ENCODE measurements at places on chromosomes 12 and 14.

GRCh38 chr12:52081263-52081733, 1.8 kb downstream of the SMIM41 start:
- no peak for DNase-seq

GRCh38 chr12:58420503-58420902, 479.1 kb downstream of the ATP23 start:
- DNase-seq, result no peak

- DNase-seq, result no peak
These were observed 83.9 kb downstream of the RAD52 start for GRCh38 chr12:865614-866013.

- DNase-seq, result no peak
These were observed 558.8 kb upstream of the FBXO33 start for GRCh38 chr14:39991041-39991440.

- DNase-seq, result no peak
These were observed 2.0 kb upstream of the PRB2 start for GRCh38 chr12:11397366-11397765.

DNA sequence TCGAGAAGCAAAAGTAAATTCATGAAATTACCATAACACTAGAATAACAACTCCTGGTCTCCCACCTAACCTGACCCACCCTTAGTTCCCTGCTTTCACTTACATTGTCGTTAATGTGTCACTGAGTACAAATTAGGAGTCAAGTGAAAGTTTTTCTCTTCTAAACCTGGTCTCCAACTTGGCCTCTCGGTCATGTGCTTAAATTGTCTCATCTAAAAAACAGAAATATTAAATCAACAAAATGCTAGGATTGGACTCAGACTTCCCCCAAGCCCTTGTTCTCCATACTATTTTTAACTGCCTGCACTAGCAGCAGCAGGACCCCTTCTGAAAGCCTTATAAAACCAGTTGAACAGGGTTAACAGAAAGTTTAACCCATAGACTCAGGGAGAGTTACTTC, 1.8 kb upstream of the BTG1 start:
- DNase-seq, result no peak

DNA sequence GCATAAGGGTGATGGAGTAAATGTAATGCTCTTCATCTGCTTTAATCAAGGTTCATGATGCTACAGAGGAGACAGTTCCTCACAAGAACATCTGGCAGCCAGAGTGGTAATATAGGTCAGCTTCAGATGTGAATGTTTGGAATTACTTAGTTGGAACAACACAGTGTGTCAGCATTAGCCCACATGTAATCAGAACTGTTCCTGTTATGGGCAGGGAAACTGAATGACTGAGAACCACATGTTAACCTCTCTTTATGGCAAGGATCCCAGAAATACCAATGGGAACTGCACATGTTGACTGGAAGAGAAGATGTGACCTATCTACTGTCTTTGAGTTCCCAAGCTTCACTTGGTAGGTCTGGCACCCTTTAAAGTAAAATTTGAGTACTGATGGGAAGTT, 390.1 kb upstream of the PDE3A start:
- DNase-seq, result no peak

DNA sequence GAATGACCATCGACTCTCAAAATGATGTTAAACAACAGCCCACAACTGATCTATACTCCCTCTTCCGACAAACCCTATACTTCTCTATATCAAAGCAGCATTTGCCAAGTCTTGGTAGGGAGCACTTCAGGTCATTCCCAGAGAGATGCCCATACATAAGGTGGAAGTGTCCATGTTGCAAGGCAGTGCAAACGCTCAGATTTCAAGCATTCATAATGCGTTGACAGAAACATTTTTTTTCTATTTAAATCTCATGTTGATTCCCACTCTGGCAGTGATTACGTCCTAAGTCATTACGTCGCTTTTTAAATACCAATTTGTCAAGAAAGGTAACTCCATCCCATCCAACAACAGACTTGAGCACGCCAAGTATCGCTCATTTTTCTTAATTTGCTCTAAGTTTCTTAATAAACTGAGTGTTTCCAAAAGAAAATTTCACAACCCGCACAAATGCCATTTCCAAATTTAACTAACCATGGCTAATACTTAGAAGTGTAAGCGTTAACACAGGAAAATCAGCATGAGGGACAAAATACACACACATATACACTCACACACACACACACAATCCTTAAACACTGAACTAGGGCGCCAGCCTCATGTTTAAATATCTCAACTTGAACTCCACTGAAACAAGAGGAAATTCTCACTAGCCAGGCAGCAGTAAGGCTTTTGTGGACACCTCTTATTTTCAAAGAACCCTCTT, 1.1 kb downstream of the GXYLT1 start:
- DNase-seq, result no peak

DNA sequence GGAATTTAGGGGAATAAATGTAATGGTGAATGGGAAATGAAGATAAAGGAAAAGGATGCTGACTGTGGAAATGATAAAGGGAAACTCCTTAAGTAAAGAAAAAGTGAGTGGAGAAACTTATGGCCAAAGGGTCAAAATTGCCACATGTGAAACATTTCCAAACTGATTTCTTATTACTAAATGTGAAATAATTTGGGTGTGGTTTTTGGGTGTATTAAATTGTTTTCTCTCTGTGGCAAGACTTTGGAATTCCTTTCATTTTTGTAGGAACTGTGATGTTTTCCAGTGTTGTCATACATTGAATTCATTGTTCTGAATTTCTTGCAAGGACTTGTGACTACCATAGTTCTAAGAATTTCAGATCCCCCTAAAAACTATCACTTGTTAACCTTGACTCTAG, 1891.5 kb upstream of the SEL1L start:
- DNase-seq, result no peak

DNA sequence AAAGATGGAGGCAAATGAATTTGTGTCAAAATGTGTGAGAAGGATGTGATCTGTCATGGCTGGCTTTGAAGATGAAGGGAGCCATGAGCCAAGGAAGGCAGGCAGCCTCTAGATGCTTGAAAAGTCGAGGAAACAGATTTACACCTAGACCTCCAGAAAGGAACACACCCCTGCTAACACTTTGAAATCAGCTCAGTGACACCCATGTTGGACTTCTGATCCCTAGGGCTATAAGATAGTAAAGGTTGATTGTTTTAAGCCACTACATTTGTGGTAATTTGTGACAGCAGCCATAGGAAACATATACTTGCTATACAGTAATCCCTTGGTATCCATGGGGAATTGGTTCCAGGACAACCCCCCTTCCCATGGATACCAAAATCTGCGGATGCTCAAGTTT, 80.5 kb upstream of the DYRK2 start:
- DNase-seq, result no peak

DNA sequence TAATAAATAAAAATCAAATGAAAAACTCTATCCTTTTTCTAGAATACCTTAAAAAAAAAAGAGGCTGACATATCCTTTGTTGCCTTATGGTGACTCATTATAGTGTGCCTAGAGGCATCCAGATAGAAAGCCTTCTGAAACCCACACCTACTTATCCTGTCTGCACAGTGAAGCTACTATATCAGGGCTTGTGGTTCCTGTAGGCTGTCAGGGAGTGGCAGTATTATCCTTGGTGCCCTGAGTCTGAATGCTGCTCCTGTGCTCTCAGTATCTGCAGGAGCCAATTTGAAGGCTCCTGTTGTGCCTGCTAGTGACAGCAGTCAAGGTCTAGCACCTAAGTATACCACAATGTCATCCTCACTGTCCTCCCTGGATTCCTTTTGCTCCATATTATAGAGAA, 168.4 kb upstream of the AVPR1A start:
- DNase-seq, result no peak

DNA sequence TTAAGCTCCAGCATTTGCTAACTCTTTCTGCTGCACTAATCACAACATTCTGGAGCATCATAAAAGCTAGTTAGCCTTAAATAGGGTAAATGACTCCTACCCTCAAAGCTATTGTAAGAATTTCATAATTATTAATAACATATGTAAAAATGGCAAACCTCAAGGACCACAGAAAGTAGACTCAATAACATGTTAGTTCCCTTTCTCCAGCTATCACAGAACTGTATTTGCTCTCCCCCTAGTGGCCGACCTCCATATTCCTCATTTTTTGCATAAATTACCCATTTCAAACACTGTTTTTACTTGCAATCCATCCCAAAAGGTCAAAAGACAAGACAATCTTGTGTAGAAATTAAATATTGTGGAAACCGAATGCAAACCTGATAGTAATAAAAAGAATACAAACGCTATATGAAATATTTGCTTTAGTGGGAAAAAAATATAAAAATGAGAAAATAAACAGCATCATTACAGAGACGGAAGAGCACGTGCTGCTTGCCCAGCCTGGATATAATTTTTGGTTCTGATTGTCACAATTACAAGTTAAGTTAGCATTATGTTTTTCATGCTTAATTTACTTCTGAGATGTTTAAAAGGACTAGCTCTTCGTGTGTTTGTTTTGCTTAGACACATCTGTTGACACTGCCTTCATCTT, 97.9 kb downstream of the RERGL start:
- no peak for DNase-seq

DNA sequence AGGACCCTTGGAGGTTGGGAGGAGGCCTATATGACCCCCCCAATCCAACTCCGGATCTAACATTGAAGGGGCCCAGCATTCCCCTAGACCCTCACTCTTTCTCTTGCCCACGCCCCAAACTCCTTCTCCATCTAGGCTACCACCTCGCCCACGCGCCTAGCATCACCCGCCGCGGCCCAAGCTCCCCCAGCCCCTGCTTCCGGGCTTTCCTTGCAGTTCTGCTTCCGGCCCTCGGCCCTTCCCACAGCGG, 445 bp downstream of the CERS5 start:
- peak; percentile 60 for DNase-seq

DNA sequence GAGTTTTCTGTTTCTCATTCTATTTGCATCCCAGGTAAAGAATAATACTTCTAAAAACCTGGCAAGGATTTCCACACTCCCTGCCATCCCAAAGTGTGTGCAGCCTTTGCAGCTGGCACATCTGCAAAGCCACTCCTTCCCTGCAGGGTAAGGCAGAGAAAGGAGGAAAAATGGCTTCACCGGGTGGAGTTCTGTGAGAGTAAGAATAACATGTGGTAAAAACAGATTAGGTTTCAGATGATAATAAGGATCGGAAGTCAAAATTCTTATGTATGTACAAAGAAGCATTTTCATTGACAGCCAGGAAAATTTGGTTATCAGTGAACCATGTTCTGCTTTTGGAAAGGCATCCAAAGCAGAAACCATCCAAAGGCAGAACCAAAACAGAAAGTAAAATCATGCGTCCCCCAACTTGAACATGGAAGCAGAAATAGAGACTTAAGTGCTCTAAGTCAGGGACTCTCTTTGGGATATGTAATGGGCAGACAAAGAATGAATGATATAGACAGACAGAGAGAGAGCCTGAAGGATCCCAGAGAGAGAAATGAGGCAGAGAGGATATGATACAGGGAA, 192.6 kb upstream of the CCDC196 start:
- DNase-seq, result no peak

DNA sequence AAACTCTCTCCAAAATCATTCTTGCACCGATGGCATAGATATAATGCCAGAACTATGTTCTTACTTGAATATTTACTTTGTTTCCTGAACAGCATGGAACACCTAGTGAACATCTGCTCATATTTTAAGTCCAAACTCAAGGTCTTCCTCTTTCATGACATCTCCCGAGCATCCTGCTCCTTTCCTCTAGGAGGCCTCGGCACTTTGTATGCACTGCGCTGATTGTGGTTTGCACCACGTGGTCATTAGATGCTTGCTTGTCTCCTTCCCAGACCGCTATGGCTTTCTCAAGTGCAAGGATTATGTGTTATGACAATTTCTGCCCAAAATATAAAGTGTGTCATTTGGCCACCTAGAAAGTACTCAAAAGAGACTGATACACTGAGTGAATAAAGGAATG, 912.0 kb downstream of the GALC start:
- DNase-seq, result no peak

All from stimulated activated CD8-positive, alpha-beta memory T cell treated with anti-CD3 and anti-CD28 coated beads, Interleukin-15, amount 100 ng/mL, for 48 hours (primary cell).